ENCODE measurements at places on chromosomes 4 and X. TPM values are rescaled to one million over a fixed set of nuclear protein-coding genes. Genes with fewer than 3 reads are reported as not detected.

UBE2K gene
- total RNA-seq: 41.3 TPM

CNGA1 gene
- not detected for total RNA-seq

KLF8 gene
- 5.6 TPM for total RNA-seq

TBC1D9 gene
- 0.20 TPM for total RNA-seq

HSD17B10 gene
- 27.0 TPM for total RNA-seq

ITIH6 gene
- total RNA-seq: not detected

ELK1 gene
- 40.5 TPM for total RNA-seq

TLR6 gene
- 0.69 TPM for total RNA-seq

IL21 gene
- 0.08 TPM for total RNA-seq

DNA sequence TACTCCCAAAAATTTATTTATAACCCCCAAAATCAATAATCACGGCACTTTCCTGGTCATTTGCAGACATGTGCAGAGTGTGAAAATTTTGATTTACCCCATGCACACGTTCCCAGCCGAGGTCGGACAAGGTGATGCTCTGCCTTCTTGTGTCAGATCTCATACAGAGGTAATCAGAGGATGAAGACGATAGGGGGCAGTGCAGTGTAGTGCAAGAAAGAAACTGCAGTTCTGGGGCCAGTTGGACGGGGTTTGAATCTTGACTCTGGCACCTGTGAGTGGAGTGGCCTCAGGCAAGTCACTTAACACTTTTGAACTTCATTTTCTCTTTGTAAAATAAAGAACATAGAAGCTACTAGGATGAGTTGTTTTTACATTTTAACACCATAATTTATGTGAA is 88.4 kb downstream of the FRMPD3 start:
- no peak for DNase-seq

GRCh38 chrX:103214870-103215424 is at the start of gene BEX4:
BEX4 (plus strand) TSS chrX:103215108; CDS start chrX:103216154, 1,046 bp downstream.
- DNase-seq: peak; percentile 85

DNA sequence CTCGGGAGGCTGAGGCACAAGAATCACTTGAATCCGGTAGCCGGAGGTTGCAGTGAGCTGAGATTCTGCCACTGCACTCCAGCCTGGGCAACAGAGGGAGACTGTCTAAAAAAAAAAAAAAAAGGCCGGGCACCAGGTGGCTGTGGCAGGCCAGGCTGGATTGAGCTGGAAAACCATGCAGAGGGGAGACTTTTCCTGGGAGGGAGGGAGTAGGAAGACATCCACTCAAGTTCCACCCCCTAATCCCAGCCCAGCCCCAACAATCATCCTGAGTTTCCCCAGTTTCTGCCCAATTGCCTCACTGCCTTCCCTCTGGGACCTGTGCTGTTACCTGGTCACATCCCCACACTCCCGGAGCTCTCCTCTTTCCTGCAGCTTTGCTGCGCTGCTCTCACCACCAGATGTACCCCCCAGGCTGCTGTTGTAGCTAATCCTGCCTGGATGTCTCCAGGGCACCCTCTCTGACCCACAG is 9.0 kb upstream of the TSPYL2 start:
- DNase-seq: no peak

GRCh38 chrX:10325611-10326010 is 168.8 kb downstream of the CLCN4 start:
- DNase-seq: no peak

GRCh38 chrX:48475774-48476577 is at the start of gene FTSJ1:
FTSJ1 (plus strand) TSS chrX:48476199; CDS start chrX:48478048, 1,849 bp downstream.
- DNase-seq: peak; percentile 86

- DNase-seq: no peak
Measured at GRCh38 chr4:99986792-99987191, 36.7 kb upstream of the H2AZ1 start.

- peak; percentile 9 for DNase-seq
Measured at GRCh38 chr4:185730387-185730786, 81.6 kb downstream of the SORBS2 start.

- no peak for DNase-seq
Measured at GRCh38 chrX:148580016-148580415, 79.6 kb downstream of the AFF2 start.

- DNase-seq: no peak
Measured at GRCh38 chrX:124239324-124239723, 93.1 kb upstream of the TEX13D start.

DNA sequence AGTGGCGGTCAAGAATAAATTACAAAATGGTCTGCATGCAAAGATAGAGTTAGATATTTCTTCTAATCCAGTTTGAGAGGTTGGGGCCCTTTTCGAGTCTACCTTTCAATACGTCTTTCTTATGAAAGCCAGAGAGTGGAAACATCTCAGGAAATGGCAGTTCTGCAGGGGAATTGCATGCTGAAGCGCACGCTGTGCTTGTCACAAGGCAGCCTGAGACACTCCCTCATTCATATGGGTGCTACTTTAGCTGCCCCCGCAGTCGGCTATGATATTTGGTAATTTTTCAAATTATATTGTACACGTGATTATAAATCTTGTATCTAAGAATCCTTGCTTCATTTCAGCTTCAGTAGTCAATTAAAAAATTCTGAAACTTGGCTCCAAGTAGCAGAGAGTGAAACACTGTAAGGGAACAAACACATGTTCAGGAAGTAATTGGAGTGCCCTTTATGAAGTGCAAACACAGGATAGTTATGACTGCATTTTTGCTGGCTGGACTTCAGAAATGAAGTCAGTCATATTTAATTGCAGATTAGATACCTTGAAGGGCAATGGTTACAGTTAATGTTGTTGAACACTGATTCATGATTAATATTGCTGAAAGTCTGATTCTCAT is 145.5 kb upstream of the NAP1L5 start:
- no peak for DNase-seq

DNA sequence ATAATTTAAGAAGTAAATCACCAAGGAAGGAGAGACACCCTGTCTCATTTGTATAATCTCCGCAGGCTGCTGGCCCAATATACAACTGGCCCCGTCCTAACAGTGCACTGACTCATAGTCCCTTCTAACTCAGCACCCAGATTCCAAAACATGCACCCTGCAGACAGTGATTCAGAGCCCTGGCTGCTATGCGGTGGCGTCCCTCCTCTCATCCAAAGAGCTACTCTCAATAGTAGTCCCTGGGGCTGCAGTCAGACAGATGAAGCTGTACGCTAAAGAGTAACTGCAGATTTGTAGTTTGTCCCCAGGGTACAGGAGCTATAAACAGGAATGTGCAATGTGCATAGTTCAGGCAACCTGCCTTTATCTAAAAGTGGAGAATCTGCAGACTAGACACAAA is 23.0 kb downstream of the GABRA3 start:
- DNase-seq: no peak

DNA sequence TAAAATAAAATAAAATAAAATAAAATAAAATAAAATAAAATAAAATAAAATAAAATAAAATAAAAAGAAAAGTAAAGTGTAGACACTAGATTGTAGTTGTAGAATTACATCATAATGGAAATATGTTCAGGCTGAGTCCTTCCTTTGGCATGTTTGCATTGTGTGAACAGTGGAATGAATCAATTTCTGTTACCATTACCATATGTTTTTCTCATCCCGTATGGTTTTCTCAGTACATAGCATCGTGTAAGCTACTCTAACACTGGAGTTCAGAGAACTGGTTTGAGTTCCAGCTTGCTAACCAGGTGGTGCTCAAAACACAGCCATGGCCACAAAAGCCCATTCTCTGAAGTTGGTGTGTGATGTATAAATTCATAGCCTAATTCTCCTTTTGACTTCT is 45.9 kb downstream of the USP11 start:
- DNase-seq: no peak

DNA sequence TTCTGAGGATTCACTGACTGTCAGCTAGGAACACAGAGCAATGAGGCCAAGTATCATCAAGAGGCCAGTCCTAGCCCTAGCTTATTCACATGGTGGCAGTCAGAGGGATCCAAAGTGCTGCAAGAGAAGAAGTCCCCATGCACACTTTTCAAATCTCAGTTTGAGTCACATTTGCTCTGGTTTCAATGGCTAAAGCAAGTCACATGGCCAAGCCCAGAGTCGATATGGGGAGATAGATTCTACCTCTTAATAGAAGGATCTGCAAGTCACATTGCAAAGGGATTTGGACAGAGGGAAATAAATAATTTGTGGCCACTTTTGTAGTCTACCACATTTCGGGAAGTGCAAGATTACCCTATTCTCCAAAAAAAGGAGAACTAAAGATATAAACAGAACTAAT is 3.7 kb upstream of the LCORL start:
- DNase-seq: no peak

- DNase-seq: peak; percentile 70
Measured at GRCh38 chrX:153032397-153033118, 23.7 kb upstream of the PNMA3 start.

DNA sequence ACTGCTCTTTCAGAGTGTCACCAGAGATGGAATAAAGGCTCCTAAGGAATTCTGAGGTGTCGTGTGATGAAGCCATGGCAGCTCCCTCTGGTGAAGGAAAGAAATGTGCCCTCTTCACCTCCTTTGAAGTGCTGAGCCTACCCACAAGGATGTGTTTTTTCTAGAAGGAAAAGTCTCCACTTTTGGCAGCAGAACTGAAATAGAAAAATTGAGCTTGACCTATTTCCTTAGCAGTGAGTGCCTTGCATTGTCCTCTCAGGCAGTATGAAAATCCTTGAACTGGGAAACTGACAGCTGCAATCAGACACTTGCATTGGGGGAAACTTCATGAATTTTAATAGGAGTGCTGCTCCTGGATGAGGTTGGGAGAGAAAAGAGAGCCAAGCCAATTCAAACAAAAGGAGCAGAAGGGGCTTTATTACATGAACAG is 95.2 kb downstream of the DCLK2 start:
- DNase-seq: no peak

DNA sequence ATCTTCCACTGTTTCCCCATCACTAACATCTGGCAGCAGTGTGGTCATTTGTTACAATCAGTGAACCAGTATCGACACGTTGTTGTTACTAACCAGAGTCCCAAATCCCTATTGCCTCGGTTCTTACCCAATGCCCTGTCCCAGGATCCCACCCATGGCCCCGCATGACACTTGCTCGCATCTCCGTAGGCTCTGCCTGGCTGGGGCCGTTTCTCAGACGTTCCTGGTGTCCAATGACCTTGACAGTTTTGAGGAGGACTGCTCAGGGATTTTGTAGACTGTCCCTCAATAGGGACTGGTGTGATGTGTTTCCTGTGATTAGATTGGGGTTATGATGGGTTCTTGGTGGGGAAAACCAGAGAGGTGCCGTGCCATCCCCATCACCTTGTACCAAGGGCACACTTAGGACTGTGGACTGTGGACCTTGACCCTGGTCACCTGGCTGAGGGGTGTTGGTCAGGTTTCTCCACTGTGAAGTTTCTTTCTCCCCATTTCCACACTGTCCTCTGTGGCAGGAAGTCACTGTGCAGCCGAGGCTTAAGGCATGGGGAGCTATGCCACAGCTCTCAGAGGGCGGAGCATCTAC is 108.4 kb downstream of the ADRA2C start:
- DNase-seq: no peak

DNA sequence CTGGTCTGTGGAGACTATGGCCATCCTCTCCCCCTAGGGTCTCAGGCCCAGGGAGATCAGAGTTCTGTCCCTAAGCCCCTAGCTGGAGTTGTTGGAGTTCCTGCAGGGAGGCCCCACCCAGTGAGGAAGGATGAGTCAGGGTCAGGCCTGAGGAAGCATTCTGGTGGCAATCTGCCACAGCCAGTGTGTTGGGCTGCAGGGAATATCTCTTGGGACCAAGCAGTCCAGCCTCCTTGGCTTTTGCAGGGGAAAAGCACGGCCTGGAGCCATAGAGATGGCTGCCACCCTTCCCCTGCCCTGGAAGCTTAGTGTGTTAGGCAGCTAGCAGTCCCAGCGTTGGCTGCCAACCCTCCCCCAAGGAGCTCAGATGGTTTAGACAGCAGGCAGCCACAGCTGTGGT is 202.4 kb downstream of the RTL9 start:
- no peak for DNase-seq

- DNase-seq: no peak
Measured at GRCh38 chr4:109499513-109499912, 60.5 kb upstream of the MCUB start.

DNA sequence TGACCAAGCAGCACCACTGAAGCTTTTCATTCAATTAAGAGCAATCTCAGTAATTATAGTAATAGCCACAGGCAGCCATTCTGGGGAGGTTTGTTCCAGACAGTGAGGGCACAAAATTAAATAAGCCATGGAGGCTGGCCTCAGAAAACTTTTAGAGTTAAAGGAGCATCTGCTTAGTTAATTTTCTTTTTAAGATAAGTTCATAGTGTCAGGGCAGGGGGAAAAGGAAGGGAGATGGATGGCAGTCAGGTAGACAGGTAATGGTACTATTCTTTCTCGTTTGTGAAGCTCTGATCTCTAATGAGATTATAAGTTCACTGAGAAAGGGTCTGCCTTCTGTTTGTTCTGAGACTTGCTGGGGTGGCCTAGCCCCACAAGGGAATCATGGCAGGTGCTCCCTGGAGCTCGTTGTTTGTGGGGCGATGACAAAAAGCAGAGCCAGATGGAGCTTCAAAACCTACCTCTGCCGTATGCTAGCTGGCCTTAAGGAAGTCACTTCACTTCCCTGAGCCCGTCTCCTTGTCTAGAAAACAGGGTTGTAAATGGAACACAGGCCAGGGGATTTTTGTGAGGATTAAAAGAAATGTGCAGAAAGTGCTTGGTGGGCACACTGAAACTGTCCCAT is 44.6 kb upstream of the FGFBP2 start:
- no peak for DNase-seq

- no peak for DNase-seq
Measured at GRCh38 chr4:162866565-162866964, 300.1 kb downstream of the NAF1 start.

GRCh38 chr4:106830879-106831278 is 205.2 kb downstream of the DKK2 start:
- DNase-seq: no peak

GRCh38 chr4:15197005-15197404 is 194.7 kb downstream of the CPEB2 start:
- no peak for DNase-seq

GRCh38 chrX:115452251-115452650 is 108.7 kb upstream of the PLS3 start:
- DNase-seq: no peak

DNA sequence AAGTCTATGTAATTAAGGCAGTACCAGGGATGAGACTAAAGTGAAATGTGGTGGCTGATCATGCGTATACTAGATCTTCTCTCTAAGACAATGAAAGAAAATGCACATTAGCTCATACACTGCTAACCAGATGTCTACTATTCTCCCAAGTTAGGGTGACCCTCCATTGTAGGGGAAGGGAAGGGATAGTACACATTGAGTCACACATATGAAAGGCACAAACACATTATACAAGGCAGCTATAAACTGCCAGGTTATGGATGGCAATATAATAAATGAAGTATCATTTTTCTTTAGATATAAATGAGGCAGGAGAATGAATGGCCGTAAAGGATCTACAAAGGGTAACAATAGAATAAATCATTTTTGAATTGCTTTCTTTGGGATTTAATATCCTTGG is 4.5 kb downstream of the SHROOM3 start:
- DNase-seq: no peak

- no peak for DNase-seq
Measured at GRCh38 chr4:110361921-110362320, 114.0 kb upstream of the ENPEP start.

DNA sequence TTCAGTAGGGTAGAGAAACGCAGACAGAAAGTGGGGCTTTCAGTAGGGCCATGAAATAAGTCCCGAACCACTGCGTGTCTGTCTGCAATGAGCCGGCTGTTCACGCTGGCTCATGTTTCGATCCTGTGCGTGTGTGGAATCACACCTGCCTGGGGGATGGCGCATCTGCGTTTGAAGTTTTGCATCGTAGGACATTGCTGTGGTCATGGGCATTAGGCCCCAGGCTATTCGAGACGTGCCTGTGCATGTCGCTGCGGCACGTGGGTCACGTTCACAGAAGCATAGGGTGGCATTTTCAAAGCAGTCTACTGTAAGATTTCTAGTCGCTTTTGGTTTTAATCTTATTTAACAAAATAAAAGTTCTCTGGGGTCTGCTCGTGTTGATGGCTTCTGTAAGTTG is 25.5 kb upstream of the HGFAC start:
- no peak for DNase-seq

Measured in CD4-positive, alpha-beta T cell (primary cell).